ENCODE measurements at places on chromosomes 3 and 15.

DNA sequence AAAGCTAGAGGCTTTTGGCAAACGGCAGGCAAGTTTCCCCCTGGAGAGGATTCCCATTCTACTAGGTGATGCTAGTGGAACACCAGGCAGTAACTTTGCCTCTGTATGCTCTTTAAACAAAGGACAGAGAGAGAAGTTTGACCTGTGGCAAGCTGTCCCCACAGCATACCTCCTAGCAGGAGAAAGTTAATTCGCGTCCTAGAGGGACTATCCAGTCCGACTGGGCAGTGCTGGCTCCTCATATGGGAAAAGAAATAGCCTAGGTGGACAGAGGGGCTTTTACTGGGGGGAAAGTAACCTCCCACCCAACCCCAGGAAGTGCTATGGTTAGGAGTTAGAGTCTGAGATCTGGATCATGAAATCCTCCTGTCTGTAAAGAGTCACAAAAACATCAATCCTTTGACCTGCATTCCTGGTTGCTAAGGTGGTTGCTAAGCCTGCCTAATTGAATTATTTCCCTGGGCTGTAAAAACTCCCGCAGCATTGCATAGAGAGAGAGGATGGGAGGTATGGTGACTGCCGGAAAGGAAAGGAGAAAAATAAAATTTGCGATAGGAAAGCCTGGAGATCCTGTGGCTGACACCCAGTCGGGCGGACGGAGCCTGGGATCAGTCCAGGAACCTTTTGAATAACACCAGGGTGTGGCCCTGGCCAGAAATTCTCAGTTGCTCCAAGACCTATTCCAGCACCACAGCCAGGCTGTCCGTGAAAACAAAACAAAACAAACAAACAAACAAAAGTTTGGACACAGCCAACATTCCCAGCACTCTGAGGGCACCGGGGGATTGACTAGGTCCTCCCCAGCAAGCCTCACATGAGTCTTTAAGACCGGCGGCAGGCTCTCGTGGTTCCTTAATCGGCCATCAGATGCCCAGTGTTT, 67.7 kb upstream of the ATP11B start:
- DNase-seq, result no peak

DNA sequence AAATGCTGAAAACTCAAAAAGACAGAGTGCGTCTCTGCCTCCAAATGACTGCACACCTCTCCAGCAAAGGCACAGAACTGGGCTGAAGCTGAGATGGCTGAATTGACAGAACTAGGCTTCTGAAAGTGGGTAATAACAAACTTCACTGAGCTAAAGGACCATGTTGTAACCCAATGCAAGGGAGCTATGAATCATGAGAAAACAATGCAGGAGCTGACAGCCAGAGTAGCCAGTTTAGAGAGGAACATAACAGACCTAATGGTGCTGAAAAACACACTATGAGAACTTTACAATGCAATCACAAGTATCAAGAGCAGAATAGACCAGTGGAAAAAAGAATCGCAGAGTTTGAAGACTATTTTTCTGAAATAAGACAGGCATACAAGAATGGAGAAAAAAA, 10.1 kb upstream of the AVEN start:
- no peak for DNase-seq

GRCh38 chr3:81033684-81034083, 727.8 kb downstream of the GBE1 start:
- DNase-seq, result no peak

DNA sequence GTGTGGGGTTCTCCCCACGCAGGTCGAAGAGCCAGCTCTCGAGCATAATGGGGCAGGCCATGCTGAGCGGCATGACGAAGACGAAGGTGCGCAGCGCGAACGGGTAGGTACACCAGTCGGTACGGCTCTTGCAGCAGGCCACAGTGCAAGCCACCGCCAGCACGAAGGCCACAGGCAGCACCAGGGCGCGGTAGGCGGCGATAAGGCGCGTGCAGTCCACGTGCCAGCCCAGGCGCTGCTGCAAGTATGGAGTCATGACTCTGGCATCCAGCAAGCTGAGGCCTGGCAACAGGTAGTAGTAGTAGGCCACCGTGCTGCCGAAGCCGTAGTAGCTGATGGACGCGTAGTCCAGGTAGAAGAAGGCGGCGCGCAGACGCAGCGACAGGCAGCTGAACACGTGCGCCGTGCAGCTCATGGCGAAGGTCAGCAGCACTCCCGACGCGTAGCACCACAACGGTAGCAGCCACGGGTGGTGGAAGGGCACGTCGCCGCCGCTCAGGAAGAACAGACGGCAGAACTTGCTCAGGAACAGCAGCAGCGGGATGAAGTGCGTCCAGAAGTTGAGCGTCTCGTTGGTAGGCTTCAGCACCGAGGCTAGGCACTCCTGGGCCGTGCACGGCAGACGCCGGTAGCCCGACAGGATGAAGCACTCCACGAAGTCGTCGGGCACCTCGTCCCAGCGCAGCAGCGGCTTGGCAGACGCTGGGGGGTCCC, 797 bp downstream of the PAQR9 start:
- DNase-seq, result no peak

- DNase-seq, result no peak
Observed at GRCh38 chr3:30341851-30342250, 264.6 kb upstream of the TGFBR2 start.

DNA sequence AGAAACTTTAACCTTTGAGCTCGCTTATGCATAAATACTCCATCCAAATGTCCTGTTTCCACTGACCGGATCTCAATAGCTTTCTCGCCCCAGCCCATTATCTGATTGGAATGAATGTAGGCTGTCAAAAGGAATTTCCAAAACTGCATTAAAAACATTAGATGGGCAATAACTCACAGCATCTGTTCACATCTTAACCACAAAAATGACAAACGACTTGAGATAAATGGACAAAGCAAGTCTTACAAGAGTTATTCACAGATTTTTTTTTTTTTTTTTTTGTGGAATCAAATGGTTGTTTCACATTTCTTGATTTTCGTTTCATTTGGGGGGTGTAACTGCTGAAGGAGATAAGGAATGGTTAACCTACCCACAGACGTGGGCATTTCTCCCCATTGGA, 39.7 kb upstream of the SLC2A2 start:
- no peak for DNase-seq

DNA sequence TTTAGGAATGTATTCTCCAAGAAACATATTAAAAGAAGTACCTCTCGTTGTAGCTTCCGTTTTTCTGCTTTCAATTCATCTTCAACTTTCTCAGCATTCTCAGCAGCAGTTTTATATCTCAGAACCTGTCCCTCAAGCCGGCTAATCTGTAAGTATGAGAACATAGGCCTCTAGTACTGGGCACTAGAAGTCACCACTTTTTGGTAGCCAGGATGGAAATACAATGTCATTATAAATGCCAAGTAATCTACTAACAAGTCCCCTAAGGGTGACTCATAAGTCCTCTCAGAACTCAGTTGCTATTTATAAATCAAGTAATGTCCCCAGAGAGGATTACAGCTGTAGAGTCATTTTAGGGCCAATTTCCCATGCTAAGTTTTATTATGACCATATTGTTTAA, 61.1 kb downstream of the MLH1 start:
- no peak for DNase-seq

DNA sequence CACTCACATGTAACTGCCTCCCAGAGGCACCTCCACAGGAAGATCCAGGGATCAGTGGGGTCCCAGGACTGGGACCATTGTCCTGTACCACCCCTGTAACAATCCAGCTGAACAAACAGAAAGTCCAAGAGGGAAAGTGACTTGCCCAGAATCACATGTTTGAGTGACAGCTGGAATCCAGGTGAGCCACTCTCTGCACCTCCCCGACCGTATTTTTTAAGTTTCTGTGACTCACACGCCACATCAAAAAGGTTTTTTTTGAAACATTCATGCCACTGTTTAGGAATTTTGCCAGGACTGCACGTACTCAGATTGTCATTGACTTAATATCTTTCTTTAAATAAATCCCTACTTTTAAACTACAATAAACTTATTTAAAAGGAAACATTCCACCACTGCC, 9.8 kb upstream of the SLC6A1 start:
- DNase-seq, result no peak

GRCh38 chr3:77247061-77247460, 207.2 kb downstream of the ROBO2 start:
- no peak for DNase-seq

DNA sequence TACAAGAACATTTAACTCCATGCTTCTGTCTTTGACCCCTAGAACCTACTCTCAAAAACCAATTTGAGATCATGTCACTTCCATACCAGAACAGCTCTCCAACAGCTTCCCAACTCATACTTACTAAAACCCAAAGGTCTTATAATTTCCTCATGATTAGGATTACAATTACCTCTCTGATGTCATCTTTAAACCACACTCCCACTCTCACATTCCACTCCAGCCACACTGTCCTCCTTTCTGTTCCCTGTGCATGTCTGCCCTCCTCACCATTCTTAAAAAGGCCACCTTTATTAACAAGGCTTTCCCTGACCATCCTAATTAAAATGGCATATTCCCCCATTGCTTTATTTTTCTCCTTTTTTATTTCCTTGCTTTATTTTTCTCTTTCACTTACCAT, 18.9 kb downstream of the PHC3 start:
- DNase-seq, result no peak

GRCh38 chr15:39427705-39428104, 153.2 kb upstream of the THBS1 start:
- DNase-seq, result no peak

DNA sequence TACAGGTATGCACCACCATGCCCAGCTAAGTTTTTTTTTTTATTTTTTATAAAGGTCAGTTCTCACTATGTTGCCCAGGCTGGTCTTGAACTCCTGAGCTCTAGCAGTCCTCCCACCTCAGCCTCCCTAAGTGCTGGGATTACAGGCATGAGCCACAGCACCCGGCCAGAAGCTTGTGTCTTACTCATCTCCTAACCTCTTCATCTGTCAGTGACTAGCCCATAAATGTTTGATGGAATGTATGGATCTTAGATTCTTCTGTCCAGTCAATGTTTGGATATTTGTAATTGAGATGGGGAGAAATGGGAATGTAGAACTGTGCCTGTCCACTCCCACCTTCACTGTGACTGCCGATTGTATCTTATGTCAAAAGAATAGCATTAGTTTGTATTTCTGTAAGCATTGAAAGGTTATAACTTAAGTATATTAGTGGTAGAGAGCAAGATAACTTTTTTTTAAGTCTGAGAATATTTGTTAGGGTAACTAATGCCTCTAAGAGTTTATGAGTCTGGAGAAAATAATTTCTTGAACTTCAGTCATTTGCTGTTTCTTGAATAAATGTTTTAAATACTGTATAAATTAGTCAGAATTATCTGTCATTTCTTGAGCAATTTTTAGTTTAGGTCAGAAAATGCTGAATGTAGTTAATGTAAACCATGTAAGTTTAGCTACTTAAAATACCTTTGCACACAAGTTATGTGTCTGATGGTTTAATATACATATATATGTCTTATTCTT, 215.3 kb upstream of the CGNL1 start:
- no peak for DNase-seq

GRCh38 chr15:61003437-61004218, 225.5 kb downstream of the RORA start:
- DNase-seq, result no peak
